Stimulated activated CD4-positive, alpha-beta T cell treated with anti-CD3 and anti-CD28 coated beads, TNF-alpha, amount 100 ng/mL, for 48 hours (primary cell): ENCODE measurements at places on chromosomes 16 and 17.

DNA sequence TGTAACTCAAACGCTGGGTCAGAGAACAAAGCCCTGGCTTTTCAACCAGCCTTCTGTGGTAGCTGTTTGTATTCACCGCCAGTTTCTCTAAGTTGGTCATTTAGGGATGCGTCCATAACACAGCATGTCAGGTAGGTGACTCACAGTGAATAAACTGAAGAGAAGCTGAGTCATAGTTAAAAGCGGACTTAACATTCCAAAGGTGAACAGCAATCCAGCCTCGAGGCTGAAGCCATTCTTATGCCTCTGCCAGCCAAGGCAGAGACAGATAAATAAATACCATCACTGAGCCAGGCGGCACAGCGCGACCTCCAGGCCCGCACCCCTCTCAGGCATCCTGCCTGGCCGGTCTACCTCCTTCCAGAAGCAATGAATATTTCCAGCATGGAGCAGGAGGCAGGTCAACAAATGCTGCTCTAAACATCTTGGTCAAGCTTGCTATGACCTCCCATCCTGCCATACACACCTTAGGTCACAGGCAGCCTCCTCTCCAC lies 12.4 kb upstream of the CACNG4 start:
- DNase-seq, result no peak

GRCh38 chr16:22624038-22624799 lies 113.5 kb downstream of the NPIPB5 start:
- no peak for DNase-seq

- DNase-seq, result no peak
Observed at GRCh38 chr16:79535130-79535529, 65.4 kb downstream of the MAF start.

- no peak for DNase-seq
Observed at GRCh38 chr17:61457226-61457983, 5.2 kb downstream of the TBX4 start.

DNA sequence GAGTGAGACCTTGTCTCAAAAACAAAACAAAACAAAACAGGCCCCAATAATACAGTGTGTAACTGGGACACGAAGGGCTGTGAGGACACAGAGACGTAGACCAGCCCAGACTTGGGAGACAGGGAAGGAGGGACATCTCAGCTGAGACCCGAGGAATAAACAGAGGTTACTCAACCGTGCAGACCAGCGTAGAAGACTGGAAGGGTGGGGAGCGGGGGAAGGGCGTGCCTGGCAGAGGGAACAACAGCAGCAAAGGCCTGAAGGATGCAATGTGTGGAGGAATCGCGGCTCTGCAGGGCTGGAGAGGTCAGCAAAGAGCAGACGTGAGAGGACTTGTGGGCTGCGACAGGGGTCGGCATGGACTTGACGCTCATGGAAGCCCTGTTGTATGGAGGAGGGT lies 11.6 kb upstream of the CES4A start:
- no peak for DNase-seq

DNA sequence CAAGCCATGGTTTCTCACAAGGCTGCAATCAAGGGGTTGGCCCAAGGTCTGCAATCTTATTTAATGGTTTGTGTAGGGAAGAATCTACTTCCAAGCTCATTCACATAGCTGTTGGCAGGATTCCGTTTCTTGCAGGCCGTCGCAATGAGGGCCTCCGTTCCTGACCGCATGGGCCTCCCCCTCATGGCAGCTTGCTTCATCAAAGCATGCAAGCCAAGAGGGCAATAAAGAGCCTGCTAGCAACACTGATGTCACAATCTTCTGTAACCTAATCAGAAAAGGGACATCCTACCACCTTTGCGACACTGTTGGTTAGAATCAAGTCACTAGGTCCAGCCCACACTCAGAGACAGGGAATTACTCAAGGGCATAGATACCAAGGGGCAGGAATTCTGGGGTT lies 95.5 kb downstream of the CCT6B start:
- DNase-seq, result no peak

GRCh38 chr16:85590506-85590832 lies 22.7 kb upstream of the GSE1 start:
- no peak for DNase-seq

GRCh38 chr17:74904687-74905409 lies 11.4 kb upstream of the FADS6 start:
- DNase-seq, result no peak

DNA sequence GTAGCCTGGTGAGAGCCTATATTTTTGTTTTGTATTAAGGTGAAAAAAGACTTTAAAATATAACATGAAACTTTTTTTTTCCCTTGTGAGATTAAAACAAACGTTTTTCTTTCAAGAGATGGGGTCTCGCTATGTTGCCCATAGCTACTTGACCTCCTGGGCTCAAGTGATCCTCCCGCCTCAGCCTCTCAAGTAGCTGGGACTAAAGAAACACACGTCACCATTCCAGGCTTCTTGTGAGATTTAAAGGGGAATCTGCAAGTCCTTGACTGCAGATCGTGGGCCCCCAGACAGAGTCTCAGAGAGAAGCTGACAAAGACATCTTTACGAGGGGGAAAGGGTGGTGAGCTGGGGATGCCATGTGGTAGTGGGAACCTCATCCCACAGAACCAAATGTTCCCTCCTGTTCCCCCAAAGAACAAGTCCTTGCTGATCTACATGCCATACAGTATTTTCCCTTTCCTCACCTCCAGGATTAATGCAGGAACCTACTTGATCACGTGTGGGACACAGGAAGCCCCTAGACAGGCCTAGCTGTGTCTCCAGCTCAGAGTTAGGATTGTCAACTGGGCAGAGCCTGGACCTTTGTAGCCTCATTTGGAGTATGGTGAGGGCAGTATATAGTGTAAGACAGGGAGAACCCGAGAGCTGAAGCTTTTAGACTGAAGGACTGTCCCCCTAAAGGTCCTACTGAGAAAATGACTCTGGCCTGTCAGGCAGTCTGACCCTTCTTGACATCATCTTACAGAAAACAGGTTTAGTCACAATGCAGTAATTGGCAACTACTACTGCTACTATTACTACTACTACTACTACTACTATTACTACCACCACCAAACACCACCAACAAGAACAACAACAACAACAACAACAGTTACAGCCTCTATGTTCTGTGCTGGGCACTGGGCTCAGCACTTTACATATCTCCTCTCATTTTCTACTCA lies 4.1 kb downstream of the MAP3K14 start:
- DNase-seq, result no peak

- DNase-seq, result peak; percentile 83
Observed at GRCh38 chr17:81967533-81968395, 6.8 kb upstream of the NOTUM start.

DNA sequence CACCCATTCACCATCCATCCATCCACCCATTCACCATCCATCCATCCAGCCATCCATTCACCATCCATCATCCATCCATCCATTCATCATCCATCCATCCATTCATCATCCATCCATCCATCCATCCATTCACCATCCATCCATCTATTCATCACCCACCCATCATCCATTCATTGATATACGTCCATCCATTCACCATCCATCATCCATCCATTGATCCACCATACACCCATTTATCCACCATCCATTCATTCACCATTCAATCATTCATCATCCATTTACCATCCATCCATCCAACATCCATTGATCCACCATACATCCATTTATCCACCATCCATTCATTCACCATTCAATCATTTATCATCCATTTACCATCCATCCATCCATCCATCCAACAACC lies 111.7 kb downstream of the ABCC12 start:
- DNase-seq, result no peak

GRCh38 chr17:10051112-10051511 lies 146.0 kb upstream of the RCVRN start:
- DNase-seq, result no peak

GRCh38 chr16:65178151-65178550 lies 56.3 kb upstream of the CDH11 start:
- DNase-seq, result no peak

DNA sequence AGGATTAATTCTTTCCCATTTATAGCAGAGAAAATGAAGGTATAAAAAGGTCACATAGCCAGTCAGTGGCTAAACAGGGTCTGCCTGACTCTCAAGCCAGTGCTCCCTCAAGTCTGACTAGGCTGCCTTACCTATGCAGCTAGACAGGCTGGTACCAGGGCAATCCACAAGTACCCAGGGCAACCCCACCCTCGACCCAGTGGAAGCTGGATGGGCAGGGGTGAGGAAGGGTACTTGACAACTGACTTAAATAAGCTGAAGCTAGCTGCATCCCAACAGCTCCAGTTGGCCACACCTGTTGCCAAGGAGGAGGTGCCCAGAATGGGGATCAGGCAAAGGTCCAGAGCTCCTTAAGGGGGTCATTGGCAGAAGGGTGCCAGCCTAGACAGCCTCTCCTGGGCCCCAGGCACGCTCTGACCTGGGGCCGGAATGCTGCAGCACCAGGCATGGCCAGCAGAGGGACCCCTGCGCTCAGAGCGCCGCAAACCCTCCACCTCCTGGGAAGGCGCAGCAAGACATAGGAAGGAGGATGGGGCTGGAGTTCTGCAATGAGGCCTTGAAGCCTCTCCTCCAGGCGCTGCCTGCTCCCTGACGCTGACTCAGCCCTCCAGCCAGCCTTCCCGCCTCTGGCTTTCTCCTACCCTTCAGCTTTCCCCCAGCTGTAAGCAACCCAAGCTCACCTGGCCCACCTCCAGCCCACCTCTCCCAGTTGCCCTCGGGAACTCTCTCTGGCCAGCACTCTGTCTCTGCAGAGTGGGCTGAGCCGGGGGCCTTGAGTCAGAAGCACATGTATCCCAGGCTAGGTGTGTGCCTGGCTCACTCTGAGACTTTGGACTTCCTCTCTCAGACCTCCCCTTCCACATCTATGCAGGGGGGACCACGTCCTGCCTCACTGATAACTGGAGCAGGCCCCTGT lies 28.8 kb downstream of the MPP2 start:
- peak; percentile 47 for DNase-seq

DNA sequence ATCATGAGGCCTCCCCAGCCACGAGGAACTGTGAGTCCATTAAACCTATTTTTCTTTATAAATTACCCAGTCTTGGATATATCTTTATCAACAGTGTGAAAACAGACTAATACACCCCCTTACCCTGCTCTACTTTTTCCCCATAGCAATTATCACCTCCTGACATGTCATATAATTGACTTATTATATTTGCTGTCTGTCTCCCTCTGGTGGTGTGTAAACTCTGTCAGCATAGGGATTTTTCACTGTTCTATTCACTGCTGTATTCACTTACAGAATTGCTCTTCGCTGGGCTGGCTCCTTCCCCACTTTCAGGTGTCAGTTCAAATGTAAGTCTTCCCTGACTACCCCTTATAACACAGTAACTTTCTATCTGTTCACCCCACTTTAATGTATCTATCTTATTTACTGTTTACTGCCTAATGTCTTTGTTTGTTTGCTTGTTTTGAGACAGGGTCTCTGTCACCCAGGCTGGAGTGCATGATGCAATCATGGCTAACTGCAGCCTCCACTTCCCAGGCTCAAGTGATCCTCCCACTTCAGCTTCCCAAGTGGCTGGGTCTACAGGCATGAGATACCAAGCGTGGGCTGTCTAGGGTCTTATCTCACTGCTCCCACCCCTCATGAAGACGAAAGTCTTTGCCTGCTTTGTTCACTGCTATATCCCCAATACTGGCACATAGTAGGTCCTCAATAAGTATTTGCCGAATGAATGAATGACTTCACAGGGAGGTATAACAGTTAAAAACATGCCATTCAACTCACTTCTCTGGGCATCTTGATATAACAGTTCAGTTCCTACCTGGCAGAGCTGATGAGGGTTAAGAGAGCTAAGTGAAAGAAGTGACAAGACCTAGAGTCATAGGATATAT lies 52.4 kb upstream of the CDH3 start:
- no peak for DNase-seq

- no peak for DNase-seq
Observed at GRCh38 chr17:65057531-65058090, 1.1 kb upstream of the GNA13 start.

GRCh38 chr17:71866095-71866494 lies 254.7 kb upstream of the SOX9 start:
- no peak for DNase-seq

DNA sequence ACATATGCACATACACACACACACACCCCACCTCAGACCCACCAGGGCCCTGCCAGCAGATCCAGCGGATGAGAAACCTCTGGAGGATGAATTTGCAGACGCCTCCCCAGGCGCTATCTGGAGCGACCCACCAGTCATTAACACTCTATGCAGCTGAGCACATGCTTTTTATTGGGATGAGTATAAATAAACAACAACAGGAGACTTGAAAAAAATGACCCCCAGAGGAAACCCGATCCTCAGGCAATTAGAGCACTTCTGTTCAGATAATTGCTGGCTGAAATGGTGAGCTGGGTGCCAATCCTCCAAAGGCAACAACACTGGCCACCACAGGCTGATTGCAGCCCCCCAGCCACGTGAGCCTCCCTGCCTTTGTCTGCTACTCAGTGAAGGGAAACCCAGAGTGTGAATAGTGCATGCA lies 32.9 kb downstream of the DYNLRB2 start:
- DNase-seq, result no peak
